Activated CD4-positive, alpha-beta memory T cell treated with anti-CD3 and anti-CD28 coated beads for 36 hours (primary cell): ENCODE measurements at places on chromosomes 13 and 19. TPM values are rescaled to one million over a fixed set of nuclear protein-coding genes. Genes with fewer than 3 reads are reported as not detected.

- no peak for DNase-seq
- no peaks in the 10 kb centered on the region for H3K4me1 ChIP-seq
- H3K36me3 ChIP-seq = no peaks in the 10 kb centered on the region
Observed at GRCh38 chr13:88014527-88014926, 343.4 kb downstream of the SLITRK5 start.

DNA sequence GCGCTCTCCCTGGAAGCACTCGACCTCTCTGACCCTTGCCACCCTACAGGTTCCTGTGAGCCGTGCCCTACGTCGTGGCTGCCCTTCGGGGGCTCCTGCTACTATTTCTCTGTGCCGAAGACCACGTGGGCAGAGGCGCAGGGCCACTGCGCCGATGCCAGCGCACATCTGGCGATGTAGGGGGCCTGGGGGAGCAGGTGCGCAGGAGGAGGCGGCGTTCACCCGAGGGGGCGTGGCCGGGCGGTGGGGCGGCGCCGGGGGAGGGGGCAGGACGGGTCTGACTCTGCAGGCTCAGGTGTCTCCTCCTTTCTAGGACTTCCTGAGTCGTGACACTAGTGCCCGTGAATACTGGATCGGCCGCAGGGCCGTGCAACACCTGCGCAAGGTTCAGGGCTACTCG is 26.4 kb downstream of the CLEC4M start:
- peaks cover 34% of the 10 kb centered on the region for H3K27me3 ChIP-seq
- H3K4me1 ChIP-seq = peaks cover 5% of the 10 kb centered on the region
- H3K27ac ChIP-seq = no peak overlapping the region
- H3K36me3 ChIP-seq = no peaks in the 10 kb centered on the region

GRCh38 chr13:21478881-21479808 is 20.0 kb upstream of the ZDHHC20 start:
- H3K27ac ChIP-seq = no peak overlapping the region
- peak; percentile 17 for DNase-seq
- H3K4me1 ChIP-seq = peaks cover 12% of the 10 kb centered on the region
- no peaks in the 10 kb centered on the region for H3K27me3 ChIP-seq
- H3K36me3 ChIP-seq = no peaks in the 10 kb centered on the region
- no peak overlapping the region for H3K4me3 ChIP-seq

DNA sequence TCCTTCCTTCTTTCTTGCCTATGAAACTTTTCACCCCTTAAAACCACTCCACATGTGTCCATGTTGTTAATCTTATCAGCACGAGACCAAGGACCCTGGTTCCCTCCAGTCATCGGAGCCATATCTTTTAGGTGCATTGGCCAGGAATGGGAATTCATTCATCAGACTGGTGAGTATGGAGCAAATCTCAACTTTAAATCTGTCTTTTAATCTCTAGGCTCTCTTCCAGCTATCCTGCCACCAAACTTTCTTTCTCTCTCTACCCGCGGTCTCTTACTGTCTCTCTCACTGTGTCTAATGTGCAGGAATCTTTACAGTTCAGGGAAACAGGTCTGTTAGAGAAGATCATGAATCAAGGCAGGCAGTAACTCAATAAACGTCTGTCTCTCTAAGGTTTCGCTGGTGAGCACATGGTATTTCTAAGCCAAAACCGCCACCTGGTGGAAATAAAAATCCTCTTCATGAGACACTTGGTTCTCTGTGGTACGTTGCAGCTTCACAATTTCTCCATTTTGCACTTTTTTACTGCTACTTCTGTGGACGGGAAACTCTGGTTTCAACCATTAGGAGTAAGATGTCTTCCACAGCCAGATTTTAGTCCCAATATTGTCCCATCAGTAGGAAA is 16.1 kb downstream of the LGALS16 start:
- peak; percentile 54 for DNase-seq
- H3K4me3 ChIP-seq = no peak overlapping the region

LRRC4B gene
- not detected for total RNA-seq

APOC1 gene
- 2.2 TPM for total RNA-seq

DNA sequence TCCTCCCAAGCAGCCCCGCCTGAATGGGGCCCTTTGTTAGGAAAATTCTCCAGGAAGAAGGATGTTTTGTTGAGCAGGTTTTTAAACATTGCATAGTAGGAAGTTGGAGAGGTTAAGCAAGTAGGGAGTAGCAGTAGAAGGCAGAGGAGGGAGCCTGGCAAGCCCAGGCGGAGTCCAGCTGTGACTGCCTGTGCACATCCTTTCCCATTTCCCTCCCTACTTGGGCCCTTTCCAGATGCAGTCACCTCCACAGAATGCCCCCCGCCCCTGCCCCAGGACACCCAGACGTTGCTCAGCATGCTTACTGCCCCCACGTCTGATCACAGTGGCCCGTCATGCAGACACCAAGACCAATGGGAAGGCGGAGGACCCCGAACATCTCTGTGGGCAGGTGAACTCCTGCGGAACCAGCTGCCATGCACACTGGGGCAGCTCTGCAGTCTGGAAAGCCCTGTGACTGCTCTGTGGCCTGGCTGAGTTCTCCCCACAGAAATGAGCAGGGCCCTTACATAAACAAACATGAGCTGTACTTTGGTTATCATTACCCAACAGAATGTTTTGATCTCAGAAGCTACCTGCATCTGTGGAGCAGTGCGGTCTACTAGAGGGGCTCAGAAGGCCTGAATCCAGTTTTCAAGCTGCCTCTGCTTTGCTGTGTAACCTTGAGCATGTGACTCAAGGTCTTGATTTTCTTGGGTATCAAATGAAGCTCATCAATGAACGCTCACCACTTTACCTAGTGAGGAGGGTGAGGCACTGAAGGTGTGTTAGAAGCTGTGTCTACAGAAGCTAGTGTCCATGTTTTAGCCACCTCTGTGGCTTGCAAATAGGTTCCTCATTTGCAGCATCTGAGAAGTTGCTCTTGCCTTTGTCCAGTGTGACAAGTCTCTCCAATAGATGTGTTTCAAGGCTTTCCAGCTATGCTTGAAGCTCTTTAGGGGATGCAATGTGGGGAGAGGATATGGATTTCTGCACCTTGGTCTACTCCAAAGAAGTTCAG is 84.2 kb downstream of the TNFRSF19 start:
- no peak for DNase-seq
- H3K36me3 ChIP-seq = no peaks in the 10 kb centered on the region
- H3K27me3 ChIP-seq = peaks cover 22% of the 10 kb centered on the region
- no peak overlapping the region for H3K27ac ChIP-seq

GRCh38 chr19:32339988-32340874 is 5.2 kb upstream of the ZNF507 start:
- H3K27me3 ChIP-seq = peaks cover 3% of the 10 kb centered on the region
- H3K4me1 ChIP-seq = no peaks in the 10 kb centered on the region
- H3K36me3 ChIP-seq = no peaks in the 10 kb centered on the region
- H3K4me3 ChIP-seq = no peak overlapping the region
- H3K27ac ChIP-seq = no peak overlapping the region

DNA sequence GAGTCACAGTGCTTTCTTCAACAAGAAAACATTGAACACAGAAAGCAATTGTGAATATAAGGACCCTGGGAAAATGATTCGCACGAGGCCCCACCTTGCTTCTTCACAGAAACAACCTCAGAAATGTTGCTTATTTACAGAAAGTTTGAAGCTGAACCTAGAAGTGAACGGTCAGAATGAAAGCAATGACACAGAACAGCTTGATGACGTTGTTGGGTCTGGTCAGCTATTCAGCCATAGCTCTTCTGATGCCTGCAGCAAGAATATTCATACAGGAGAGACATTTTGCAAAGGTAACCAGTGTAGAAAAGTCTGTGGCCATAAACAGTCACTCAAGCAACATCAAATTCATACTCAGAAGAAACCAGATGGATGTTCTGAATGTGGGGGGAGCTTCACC is 15.7 kb downstream of the ZNF175 start:
- H3K36me3 ChIP-seq = peaks cover 69% of the 10 kb centered on the region
- H3K4me3 ChIP-seq = no peak overlapping the region
- no peaks in the 10 kb centered on the region for H3K27me3 ChIP-seq
- no peak for DNase-seq

CALM3 gene
- 425 TPM for total RNA-seq

- peaks cover 41% of the 10 kb centered on the region for H3K4me1 ChIP-seq
- peak overlapping the region; percentile 91 for H3K27ac ChIP-seq
- H3K36me3 ChIP-seq = peaks cover 18% of the 10 kb centered on the region
- no peak overlapping the region for H3K4me3 ChIP-seq
- DNase-seq = peak; percentile 13
Observed at GRCh38 chr19:16073988-16074387, 2.3 kb upstream of the TPM4 start.

BCL2L12 gene
- total RNA-seq = 87.2 TPM

GRCh38 chr19:54335164-54335563 is 3.8 kb downstream of the LILRA4 start:
- no peak overlapping the region for H3K4me3 ChIP-seq
- no peaks in the 10 kb centered on the region for H3K36me3 ChIP-seq
- H3K27ac ChIP-seq = no peak overlapping the region

GRCh38 chr13:107977071-107977574 is 238.2 kb downstream of the LIG4 start:
- no peaks in the 10 kb centered on the region for H3K27me3 ChIP-seq
- no peaks in the 10 kb centered on the region for H3K4me1 ChIP-seq
- no peak overlapping the region for H3K27ac ChIP-seq
- H3K36me3 ChIP-seq = no peaks in the 10 kb centered on the region
- DNase-seq = no peak

DNA sequence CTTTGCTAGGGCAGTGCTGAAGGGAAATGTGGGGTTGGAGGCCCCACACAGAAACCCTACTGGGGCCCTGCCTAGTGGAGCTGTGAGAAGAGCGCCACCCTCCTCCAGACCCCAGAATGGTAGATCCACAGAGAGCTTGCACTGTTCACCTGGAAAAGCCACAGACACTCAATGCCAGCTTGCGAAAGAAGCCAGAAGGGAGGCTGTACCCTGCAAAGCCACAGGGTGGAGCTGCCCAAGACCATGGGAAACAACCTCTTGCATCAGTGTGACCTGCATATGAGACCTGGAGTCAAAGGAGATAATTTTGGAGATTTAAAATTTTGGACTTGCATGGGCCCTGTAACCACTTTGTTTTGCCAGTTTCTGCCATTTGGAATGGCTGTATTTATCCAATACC is 615.4 kb upstream of the MIR17HG start:
- no peaks in the 10 kb centered on the region for H3K4me1 ChIP-seq
- DNase-seq = no peak
- no peak overlapping the region for H3K27ac ChIP-seq
- H3K36me3 ChIP-seq = no peaks in the 10 kb centered on the region
- H3K27me3 ChIP-seq = no peaks in the 10 kb centered on the region
- no peak overlapping the region for H3K4me3 ChIP-seq

DNA sequence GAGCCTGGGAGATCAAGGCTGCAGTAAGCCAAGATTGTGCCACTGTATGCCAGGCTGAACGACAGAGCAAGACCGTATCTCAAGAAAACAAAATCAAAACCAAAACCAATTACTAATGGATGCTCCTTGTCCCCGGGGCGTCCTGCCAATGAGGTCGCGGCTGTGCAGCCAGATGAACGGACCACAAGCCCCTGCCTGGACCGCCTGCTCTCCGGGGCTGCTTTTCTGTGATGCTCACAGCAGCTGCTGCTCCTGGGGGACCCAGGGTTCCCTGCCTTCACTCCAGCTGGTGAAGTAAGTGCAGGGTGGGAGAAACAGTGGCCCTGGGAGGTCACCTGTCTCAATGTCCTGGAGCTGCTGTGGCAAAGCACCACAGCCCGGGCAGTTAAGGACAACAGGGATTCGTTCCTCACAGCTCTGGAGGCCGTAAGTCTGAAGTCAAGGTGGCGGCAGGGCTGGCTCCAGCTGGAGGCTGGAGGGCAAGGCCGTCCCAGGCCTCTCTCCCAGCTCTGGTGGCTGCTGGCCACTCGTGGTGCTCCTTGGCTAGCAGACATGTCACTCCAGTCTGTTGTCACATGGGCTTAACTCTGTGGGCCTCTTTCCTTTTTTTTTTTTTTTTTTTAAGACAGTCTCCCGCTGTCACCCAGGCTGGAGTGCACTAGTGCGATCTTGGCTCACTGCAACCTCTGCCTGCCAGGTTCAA is 10.1 kb downstream of the COPE start:
- H3K27ac ChIP-seq = no peak overlapping the region
- DNase-seq = no peak
- no peak overlapping the region for H3K4me3 ChIP-seq
- no peaks in the 10 kb centered on the region for H3K27me3 ChIP-seq
- H3K36me3 ChIP-seq = peaks cover 22% of the 10 kb centered on the region

DNA sequence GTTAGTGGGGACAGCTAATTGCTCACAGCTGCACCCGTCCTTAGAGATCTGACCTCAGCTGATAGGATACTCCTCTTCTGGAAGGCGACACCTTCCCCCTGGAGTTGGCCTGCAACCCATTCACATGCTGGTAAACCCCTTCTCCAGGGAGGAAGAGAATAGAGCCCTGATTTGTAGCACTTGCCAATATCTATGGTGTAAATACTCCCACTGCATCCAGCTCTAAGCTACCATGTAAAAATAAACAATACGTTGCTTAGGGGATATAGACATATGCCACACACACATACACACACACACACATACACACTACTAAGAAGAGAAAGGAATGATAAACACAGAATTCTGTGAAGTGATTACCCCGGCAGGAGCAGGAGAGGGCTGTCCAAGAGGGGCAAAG is 49.4 kb upstream of the KCTD15 start:
- no peaks in the 10 kb centered on the region for H3K36me3 ChIP-seq
- DNase-seq = no peak
- no peak overlapping the region for H3K27ac ChIP-seq
- no peaks in the 10 kb centered on the region for H3K4me1 ChIP-seq
- H3K4me3 ChIP-seq = no peak overlapping the region

INSR gene
- 3.3 TPM for total RNA-seq

DNA sequence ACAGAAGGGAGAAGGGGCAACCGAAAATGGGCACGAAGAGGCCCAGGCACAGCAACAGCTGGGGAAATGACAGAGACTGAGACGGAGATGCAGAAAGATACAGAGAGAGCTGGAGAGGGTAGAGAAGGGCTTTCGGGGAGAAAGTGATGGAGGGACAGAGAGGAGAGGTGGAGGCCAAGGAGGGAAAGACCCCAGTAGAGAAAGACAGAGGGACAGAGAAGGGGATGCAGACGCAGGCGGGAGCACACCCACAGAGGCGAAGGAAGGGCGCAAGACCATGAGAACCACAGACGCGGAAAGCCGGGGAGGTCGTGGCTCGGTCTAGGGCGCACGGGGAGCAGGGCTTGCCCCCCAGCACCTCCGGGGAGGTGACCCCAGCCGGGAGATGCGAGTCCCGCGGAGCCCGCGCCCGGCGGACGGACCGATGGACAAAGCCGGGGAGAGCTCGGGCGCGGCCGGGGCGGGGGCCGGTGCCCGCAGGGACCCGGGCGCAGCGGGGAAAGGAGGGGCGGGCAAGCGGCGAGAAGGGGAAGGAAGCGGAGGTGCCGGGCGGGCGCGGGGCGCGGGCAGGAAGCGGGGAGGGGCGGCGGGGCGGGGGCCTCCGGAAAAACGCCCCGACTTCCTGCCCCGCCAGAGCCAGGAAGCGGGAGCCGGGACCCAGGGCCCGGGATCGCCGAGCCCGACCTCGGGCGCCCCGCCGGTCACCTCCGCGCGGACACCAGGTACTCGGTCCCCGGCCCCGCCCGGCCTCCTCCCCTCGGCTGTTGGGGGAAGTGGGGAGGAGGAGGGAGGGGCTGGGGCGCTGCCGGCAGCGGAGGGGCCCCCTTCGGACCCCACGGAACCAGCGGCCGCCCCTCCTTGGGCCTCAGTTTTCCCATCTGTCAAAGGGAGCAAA is at the start of gene ARHGEF1:
ARHGEF1 (plus strand) TSS at position 617 of the 895 bp plus-strand sequence. CDS start 4,899 bp downstream, outside the sequence.
- peaks cover 21% of the 10 kb centered on the region for H3K36me3 ChIP-seq
- peak within 1 kb of the TSS; percentile 95 for H3K4me3 ChIP-seq
- H3K4me1 ChIP-seq = peaks cover 54% of the 10 kb centered on the region
- no peaks in the 10 kb centered on the region for H3K27me3 ChIP-seq

- H3K27ac ChIP-seq = peak overlapping the region; percentile 91
- no peaks in the 10 kb centered on the region for H3K27me3 ChIP-seq
- no peak for DNase-seq
- H3K4me1 ChIP-seq = peaks cover 12% of the 10 kb centered on the region
Observed at GRCh38 chr19:32403291-32403995, 2.1 kb upstream of the DPY19L3 start.
